ENCODE measurements at places on chromosomes 12 and 14.

- no peak for DNase-seq
Measured at GRCh38 chr14:103879570-103880347, 32.4 kb upstream of the PPP1R13B start.

DNA sequence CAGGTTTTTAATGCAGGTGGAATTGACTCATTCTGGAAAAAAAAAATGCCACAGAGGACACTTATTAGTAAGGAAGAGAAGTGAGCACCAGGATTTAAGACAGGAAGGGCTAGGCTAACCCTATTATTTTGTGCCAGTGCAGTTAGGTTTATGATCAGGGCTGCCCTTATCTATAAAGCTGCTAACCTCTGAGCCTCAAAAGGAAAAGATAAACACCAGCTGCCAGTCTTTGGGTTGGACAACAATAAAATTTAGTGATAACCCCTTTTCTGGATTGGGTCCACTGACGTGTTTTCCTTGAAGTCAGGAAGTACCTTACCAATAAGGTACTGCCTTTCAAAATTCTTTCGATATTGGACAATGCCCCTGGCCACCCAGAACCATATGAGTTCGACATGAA lies 128.9 kb downstream of the NUBPL start:
- DNase-seq, result no peak

DNA sequence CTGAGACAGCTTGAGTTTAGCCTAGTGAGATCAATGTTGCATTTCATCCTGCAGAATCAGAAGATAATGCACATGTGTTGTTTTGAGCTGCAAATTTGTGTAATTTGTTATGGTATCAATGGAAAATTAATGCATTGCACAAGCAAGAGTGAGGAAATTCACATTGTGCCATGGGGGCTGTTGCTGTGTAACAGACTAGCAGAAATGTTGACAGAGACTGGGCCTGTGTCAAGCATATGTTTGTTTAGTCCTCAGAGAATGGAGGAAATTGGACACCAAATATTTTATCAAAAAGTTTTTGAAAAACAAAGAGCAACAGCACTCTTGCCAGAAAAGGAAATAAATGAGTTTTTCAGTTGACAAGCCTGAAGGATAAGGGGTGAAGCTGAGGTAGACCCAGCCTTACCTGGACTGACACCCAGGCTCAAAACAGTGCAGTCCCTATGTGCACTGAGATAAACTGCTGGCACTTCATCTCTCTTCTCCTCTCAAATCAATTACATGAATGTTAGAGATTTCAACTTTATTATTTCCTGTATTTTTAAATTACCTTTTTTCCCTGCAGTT lies 1150.0 kb downstream of the FSCB start:
- no peak for DNase-seq

GRCh38 chr14:43525658-43526057 lies 981.4 kb downstream of the FSCB start:
- DNase-seq, result no peak

GRCh38 chr12:73361864-73362230 lies 1089.7 kb downstream of the TRHDE start:
- DNase-seq, result no peak

DNA sequence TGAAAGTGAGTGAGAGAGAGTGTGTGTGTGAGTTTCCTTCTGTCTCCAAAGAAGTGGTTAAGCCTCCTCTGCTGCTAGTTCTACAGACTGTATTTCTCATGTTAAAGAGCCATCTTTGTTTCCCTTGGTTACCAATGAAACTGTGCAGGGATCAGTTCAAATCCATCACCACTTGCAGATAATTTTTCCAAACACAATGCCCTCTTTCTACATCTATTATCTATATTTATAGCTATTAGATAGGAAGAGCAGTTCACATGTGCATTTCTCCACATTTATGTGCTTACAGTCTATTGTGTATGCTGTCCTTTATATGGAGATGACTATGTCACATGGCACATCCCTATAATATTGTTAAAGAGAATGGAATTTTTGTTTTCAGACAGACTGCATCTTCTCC lies 2.2 kb upstream of the DAAM1 start:
- DNase-seq, result no peak

DNA sequence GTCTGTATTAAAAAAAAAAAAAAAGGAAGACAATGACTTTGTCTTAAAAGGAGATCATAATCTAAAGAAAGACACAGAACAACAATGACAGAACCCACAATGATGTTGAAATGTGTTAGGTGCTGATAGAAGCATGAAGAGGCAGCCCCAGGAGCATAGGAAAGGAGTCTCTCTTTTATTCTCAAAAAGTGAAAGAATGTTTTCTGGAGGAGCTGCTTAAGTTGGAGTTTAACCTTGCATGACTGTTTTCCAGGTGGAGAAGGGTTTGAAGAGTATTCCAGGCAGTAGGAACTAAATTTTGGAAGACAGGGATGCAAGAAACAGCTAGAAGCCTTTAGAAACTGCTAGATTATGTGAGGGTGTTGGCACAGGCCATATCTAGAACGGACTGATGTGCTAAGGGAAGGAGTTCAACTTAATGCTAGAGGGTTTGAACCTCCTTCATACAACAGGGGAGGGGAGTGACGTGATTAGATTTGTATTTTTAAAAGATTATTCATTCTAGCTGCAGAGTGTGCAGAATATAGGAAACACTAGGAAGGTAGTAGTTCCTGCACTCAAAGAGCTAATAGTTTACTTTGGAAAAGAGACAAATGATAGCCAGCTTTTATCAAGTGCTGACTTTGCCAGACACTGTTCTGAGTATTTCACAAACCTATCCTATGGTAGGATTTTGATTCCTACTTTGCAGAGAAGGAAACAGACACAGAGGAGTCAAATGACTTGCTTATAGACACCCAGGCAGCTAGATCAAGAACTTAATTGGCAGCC lies 4.6 kb upstream of the RPL6 start:
- DNase-seq, result no peak

DNA sequence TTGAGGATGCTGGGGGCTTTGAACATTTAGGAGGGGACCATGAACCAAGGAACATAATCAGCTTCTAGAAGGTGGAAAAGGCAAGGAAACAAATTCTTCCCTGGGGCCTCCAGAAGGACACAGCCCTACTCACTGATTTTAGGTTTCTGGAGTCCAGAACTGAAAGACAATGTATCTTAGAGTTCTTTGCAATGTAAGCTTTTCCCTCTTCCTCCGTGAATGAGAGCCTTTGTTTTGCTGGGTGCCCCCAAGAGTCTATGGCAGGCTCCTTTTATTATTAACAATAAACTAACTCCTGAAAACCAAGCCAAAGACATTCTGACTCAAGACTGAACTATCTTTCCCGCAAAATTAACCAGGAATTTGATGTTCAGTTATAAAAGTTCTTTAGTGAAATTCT lies 204.1 kb downstream of the STXBP6 start:
- no peak for DNase-seq

GRCh38 chr14:89992273-89992672 lies 36.5 kb downstream of the TDP1 start:
- no peak for DNase-seq

- no peak for DNase-seq
Measured at GRCh38 chr12:114744691-114745090, 60.7 kb upstream of the TBX3 start.
